ENCODE measurements at places on chromosomes 7 and 10.

GRCh38 chr10:133088956-133089800, 1.5 kb downstream of the ADGRA1 start:
- no peak for DNase-seq

DNA sequence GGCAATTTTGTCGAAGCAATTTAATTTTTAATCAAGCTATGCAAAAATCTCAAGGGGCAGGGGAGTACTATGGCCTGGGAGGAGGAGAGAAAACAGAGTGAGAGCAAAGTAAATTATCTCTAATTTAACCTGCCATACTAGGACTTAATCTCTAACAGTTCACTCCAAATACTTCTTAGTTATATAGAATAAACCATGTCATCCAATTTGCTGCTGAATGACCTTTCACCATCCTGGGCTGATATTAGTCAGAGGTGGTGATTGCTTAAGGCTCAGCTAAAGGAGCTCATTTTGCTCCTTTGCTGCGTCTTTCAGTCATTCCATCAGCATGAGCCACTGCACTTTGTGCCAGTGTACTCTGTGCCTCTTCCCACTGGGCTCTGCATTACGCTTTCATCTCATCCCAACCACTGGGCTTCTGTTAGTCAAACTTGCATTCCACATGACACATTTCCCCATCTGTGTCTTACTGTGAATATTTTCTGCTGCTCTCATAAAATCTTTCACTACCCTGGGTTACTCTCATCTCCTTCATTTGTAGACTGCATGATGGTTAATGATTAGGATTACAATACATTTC, 84.3 kb downstream of the CD36 start:
- no peak for DNase-seq

- DNase-seq: no peak
Measured at GRCh38 chr7:57202274-57202673, 70.0 kb upstream of the ZNF479 start.

GRCh38 chr10:73506491-73506890, 10.7 kb upstream of the PPP3CB start:
- no peak for DNase-seq

DNA sequence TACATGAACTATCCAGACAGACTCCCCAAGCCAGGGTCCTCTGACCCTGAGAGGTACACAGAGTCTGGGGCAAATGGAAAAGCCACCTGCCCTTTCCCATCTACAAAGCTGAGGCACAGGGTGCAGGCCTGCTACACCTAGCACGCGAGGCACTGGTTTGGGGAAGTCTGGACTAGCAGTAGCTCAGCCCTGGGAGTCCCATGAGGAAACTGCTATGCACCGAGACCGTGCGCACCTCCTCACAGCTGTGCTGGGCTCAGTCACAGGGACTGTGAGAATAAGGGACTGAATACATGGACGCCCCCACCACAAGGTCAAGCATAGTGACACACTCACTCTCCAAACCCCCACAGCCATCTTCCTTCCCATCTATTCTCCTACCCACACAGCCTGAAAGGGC, 8.2 kb downstream of the MAT1A start:
- DNase-seq: no peak

DNA sequence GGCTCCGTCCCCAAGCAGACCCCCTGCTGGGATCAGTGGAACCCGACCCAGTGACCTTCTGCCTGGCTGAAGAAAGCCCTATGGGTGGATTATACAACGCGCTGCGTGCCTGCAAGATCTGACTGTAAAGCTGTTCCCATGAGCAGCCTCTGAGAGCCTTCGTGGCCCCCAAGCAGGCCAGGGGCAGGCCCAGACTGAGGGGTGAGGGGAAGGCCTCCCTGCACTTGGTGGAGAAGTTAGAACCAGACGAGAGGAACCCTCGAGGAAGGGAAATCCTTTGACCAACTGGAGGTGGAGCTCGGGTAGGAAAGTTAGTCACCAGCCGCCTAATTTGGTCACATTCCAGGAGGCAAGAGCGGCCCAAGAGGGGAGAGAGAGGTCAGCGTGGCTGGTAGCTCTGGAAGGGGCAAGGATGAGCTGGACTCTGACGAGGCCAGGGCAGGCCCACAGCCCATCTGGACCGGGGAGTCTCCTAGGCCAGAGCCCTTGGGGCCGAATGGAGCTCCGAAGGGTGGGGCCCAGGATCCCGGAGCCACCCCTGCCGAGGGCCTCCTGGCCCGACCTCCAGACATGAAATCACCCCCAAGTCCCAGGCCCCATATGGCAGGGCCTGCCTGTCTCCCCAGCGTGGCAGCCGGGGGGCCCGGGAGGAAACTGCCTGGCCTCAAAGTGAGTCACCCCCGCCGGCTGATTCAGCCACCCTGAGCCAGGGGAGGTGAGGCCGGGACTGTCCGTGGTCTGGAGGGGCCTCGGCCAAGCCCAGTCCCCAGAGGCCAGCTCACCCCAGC, 23.3 kb upstream of the PDGFA start:
- no peak for DNase-seq

DNA sequence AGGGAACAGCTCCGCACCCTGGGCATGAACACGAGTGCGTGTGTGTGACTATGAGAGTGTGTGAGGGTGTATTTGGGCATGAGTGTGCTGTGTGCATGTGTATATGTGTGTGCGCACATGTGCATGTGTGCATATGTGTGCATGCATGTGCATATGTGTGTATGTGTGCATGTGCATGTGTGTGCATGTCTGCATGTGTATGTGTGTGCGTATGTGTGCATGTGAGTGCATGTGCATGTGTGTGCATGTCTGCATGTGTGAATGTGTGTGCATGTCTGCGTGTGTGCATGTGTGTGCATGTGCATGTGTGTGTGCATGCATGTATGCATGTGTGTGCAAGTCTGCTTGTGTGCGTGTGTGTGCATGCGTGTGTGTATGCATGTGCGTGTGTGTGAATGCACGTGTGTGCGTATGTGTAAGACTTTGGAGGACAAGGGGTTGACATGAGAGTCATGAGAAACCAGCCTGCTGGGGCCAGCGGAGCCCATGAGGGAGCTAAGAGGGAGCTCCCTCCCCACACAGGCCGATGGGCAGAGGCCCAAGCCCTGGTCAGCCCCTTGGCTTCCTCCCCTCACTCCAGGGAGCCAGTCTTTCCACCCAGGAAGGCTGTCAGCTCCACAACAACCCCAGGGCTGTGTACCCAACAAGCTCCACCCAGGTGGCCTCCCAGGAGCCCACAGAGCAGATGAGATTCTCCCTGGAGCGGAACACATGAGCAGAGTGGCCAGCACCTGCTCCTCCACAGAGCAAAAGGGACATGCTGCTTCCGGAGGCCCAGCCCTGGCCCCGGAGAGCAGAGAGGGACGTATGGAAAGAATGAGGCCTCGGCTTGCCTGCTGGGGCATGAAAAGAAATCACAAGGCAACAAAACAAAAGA, 142.5 kb upstream of the PPP2R2D start:
- DNase-seq: no peak

DNA sequence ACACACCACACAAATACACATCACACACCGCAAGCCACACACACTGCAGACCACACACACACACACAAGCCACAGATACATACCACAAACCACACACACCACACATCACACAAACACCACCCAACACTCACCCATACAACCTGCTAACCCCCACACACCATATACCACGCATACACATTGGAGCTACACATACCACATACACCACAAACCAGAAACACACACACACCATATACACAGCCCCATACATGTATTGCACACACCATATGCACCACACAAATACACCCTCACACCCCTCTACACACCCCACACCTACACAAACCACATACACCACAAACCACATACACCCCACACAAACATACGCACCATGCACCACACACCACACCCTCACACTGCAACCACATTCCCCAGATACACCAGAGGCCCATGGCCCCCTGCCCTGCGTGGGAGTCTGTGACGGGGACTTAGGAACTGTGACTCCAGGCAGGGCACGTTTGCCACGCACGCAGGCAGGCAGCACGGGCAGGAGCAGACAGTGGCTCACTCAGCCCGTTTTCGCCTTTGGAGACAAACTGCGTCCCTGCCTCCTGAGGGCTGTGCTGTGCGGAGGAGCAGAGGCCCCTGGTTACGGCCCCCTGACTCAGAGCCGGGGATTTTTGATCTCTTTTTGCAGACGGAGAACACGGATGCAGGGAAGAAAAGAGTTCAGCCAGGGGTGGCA, 52.6 kb downstream of the TMEM209 start:
- DNase-seq: no peak

GRCh38 chr7:157337316-157338149, 729 bp downstream of the DNAJB6 start:
- DNase-seq: no peak

DNA sequence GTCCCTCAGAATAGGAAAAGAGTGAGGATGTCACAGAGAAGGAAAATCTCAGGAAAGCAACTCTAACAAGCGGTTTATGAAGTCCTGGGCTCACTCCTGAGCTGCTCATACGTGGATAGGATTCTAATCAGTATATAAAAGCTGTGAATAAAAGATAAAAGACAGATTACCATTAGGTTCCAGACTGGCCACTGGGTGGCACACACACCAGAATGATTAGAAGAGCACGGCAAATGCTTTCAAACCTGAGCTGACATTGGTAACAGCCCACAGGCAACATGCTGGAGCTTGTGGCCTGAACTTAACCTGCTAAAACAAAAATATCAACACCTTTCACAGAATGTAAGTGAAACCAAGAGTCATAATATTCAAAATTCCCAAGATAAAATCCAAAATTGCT, 370.8 kb downstream of the GRID1 start:
- DNase-seq: no peak

Data from stimulated activated CD8-positive, alpha-beta memory T cell treated with anti-CD3 and anti-CD28 coated beads, Interleukin-7, amount 100 ng/mL, for 1 hour (primary cell).